NCI-H1105 (cell line): ENCODE measurements at places on chromosomes 6 and 20.

DNA sequence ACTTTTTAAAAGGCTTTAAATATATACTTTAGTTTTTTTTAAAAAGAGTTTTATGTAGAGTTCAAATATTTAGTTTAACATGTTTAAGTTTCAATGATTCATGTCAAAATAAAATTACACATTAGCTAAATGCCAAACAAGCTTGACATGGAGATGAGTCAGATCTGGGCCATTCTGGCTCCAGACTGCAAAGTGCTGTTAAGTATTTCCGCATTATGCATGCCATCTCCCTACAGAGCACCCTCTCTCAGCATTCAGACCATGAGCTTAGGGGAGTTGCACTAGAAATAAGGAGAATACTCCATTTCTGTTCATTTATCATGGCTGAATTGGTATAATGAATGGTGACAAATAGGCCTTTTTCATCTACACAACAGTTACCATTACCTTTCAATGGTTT, 21.5 kb upstream of the HS3ST5 start:
- no peak for DNase-seq

DNA sequence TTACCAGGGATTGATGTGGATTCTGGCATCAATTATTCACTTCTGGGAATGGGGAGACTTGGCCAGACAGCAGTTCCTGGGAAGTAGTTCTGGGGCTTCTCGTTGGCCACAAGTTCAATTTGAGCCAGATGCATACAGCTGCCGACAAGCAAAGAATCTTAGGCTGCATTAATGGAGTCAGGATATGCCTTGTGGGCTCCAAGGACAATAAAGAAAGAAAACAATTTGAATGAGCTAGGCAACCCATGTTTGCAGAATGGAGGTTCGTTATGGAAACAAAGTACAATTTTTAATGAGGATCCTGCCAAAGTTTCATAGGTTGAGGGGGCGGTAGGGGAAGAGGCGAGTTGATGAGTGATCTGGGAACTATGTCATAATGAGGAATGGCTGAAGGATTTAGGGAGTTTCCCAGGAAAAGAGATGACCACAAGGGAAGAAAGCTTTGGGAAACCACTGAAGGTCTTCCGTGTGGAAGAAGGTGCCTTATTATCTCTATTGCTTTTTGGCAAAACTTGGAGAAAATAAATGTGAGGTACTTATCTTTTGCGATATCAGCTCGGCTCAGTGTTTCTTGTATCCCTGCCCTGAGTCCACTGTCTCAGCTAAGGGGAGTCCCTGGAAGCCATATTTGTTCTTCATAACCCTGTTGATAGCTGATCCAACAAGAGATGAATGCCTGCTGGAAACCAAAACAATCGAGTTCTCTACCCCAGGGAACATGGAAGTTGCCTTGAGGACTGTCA, 181.0 kb upstream of the ZNF217 start:
- no peak for DNase-seq

- no peak for DNase-seq
Measured at GRCh38 chr20:846894-847278, 13.4 kb downstream of the FAM110A start.

- no peak for DNase-seq
Measured at GRCh38 chr20:47711046-47711752, 74.1 kb downstream of the SULF2 start.

- DNase-seq: no peak
Measured at GRCh38 chr6:150617496-150618460, 18.1 kb downstream of the PLEKHG1 start.

GRCh38 chr20:39603219-39603618, 641.1 kb downstream of the DHX35 start:
- no peak for DNase-seq
